NB4 (cell line): ENCODE measurements at places on chromosomes 13 and 19.

DNA sequence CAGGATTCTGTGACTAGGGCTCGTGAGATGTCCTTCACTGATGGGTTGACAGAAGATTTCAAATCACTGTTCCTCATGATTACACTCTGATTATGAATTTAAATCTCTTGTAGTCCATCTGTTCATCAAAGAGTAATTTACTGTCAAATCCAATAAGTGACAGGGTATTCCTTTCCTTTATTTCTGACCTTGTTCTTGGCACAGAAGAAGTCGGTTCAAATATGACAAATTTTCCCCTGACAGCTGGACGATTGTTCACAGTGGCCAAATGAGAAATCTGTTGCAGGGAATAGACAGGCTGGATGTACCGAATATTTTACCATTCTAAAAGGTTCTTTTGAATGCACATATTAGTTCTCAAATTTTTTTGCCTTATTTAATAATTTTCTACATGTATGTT, 767.3 kb upstream of the GPC6 start:
- DNase-seq, result no peak

- DNase-seq, result peak; percentile 5
These were observed 205.5 kb upstream of the SOX21 start for GRCh38 chr13:94917824-94918223.

DNA sequence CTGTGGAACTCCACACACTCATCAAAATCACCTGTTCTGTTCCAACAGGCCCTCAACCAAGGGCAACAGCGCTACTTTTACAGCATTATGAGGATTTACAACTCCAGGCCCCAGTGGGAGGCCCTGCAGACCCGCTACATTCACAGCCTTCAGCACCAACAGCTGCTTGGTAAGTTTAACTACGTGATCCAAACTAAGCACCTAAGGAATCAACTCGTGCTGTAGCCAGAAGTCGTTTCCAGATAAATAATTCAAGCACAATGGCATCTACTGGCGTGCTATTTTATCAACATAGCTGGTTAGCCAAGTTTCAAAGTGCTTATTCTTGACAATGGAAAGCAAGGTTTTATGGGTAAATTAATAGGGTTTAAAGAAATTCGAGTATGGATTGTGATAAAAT, 5.3 kb downstream of the FAM216B start:
- DNase-seq, result no peak

- no peak for DNase-seq
These were observed 45.0 kb downstream of the SLC15A1 start for GRCh38 chr13:98707281-98707999.

- no peak for DNase-seq
These were observed 519.5 kb downstream of the DCT start for GRCh38 chr13:93959796-93960533.

DNA sequence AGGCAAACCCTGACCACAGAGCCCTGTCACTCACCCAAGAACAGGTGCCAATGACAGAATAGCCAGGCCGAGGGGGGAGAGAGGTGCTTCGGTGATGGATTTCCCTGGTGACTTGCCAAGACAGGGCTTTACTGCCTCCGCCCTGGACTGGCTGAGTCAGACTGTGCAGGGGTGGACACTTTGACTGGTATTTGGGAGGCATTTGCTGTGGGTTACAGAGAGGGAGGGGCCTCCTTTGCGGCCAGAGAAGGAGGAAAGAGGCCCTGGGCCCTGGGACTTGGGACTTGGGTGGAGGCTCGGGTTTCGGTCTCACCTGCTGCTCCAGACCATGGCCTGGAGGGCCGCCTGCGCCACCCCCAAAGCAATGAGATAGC, 4.6 kb upstream of the EPS8L1 start:
- DNase-seq, result peak; percentile 92

DNA sequence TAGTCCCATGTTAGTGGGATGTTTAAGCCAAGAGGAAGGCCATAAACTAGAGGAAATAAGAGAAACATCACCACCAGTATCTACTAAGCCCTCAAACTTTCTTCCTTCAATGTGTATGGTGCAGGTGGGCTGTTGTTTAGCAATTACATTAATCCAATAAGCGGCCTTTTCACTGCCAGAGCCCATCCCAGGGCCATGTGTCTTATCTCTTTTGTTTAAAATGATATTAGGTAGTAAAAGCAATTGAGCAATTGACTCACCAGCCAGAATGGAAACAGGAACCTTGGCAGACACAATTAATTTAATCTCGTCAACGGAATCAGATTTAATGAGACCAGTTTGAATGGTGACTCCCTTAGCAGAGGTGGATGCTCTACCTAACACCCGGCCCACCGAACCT, 1503.5 kb downstream of the UQCRFS1 start:
- DNase-seq, result no peak

DNA sequence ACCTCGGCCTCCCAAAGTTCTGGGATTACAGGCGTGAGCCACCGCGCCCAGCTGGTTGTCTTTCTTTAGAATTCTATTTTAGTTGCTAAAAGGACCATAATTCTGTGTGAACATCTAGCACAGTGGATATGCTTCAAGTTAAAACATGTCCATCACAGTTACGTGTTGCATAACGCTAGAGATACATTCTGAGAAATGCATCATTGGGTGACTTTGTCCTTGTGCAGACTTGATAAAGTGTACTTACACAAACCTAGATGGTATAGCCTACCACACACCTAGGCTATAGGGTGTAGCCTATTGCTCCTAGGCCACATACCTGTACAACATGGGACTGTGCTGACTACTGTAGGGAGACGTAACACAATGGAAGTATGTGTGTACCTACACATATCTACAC, 35.4 kb downstream of the DOCK9 start:
- DNase-seq, result no peak

GRCh38 chr13:74774264-74774663, 640.1 kb upstream of the KLF12 start:
- no peak for DNase-seq

DNA sequence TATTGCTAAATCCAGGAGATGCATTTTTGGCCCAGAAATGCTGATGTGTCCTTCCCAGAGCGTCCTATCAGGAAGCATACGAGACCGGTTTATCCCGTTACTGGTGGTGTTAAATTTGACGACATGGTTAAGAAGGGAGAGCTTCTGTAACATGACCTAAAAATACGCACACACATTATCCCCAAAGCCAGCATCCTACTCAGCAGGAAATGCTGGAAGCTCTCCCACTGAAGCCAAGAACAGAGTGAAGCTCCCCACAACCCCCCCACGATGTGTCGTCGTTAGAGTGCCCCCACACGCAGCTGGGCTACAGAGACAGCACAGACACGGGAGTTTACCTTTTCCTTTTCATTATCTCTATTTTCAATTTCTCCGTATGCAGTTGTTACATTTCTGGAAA, 45.1 kb upstream of the MCF2L start:
- no peak for DNase-seq

DNA sequence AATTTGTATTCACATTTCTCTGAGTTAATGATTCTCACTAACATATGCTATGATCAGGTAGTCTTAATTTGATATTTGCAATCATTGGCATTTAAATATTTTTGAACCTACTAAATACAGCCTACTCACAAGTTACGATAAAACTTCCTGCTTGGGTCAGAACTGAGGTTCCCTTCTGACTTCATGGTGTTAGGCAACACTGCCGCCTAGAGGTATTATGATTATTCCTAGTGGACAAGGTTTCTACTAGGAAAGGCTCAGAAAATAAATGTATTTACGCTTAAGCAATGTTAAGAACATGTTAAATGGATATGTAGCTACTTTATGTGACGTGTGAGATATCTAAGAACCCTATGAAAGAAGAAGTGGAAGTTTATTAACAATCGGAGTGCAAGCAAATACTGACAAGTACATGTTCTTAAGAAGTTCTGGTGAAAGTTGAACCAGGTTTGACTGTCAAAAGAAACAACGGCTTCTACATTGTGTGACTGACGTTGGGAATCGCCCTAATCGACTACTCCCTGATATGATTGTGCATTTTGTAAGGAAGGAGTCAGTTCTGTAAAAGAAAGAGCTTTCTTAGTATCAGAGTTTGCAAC, 1395.8 kb downstream of the SLITRK5 start:
- peak; percentile 69 for DNase-seq

DNA sequence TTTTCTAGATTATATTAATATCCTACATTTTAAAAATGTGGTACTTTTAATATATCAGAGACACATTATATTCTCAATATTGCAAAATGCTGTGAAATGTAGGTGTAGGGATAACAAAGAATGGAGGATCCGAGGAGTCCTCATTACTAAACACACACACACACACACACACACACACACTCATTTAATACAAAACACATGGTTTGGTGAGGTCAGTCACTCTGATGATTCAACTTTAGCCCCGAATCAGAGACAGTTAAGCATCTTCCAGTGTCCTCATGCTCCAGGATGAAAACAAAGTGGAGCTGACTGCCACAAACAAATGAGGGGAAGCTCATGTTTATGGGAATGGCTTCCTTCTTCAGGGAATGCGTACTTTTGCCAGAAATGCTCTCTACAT, 147.5 kb downstream of the CYSLTR2 start:
- DNase-seq, result no peak

- no peak for DNase-seq
These were observed 129.1 kb downstream of the URI1 start for GRCh38 chr19:30070968-30071632.

- peak; percentile 41 for DNase-seq
These were observed 75.2 kb upstream of the C13orf46 start for GRCh38 chr13:114049026-114049425.

GRCh38 chr19:36136964-36137686, 2.7 kb upstream of the CAPNS1 start:
- no peak for DNase-seq

GRCh38 chr13:94427313-94427953, 52.0 kb downstream of the DCT start:
- no peak for DNase-seq

DNA sequence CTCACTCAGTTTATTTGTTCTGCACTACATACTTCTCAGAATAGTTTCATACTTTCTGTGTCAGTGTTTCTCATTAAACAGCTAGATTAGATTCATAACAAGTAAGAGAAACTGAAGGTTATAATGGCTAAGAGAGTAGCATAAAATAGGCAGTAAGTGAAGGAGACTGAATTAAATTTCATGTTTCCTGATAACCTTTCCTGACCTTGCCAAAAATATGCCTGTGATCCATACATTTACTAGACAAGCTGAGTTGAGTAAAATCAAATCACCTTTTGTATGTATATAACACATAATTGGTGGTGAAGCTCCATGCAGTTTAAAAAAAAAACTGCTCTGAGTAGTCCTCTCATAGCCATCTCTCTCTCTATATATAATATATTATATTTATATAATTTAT, 545.3 kb upstream of the PCDH20 start:
- no peak for DNase-seq

DNA sequence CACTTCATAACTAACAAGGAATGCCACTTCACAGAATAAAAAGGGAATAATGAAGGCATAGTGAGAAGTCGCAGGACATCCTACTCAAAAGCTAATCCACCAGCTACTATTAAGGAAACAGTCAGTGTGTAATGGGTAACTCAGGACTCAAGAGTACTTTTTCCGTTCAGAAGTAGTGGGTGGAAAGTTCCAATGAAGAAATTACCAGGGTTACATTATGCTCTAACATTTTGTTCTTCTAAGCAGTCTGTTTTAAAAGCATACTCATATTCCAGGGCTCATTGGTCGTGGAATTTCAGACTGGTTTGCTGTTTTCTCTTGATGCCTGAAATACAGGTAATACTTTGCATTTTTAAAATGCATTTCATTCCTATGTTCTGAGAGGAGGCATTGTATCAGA, 222.4 kb upstream of the IRS2 start:
- no peak for DNase-seq

- DNase-seq, result no peak
These were observed 230.8 kb downstream of the DLEU7 start for GRCh38 chr13:50612717-50613116.

DNA sequence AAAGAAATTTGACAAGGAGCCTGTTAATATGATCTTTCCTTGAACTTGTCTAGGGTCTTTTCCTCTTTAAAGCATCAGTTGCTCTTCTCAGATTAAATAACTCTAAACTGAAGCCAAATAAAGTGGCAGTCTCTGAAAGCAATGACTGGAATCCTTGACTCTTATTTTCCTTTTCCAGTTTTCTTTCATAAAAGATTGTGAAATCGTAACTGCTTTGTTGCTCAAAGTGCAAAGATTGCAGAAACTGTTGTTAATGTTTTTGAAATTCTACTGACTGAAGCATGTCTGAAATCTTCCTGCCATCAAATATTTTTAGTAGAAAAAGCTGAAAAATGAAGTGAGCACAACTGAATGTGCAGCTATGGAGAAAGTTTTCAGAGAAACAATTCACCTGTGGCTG, 1.9 kb downstream of the NHLRC3 start:
- peak; percentile 37 for DNase-seq

- DNase-seq, result no peak
These were observed 9.4 kb downstream of the LTBP4 start for GRCh38 chr19:40610396-40611064.

GRCh38 chr13:40206241-40207000, 460.0 kb downstream of the FOXO1 start:
- DNase-seq, result peak; percentile 47

DNA sequence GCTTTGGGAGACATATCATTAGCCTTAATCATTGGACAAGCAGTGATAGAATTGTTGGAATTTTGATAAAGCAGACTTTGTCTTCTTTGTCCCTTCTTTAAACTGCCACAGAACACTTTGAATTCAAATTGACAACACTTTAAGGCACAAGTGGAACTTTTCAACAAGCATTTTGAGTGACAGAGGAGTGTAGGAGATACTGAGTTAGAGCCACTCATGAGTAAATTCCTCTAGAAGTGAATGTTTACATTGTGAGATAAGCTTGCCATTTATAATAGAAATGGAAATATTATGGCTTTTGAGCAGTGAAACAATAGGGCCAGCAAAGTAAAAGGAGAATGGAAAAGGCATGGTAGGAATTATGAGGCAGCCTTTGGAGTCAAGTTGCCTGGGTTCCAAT, 515.8 kb downstream of the SLITRK6 start:
- DNase-seq, result no peak

GRCh38 chr13:113417836-113418721, 35.2 kb downstream of the ADPRHL1 start:
- peak; percentile 71 for DNase-seq

GRCh38 chr13:56988543-56988942, 152.2 kb upstream of the PRR20A start:
- no peak for DNase-seq

DNA sequence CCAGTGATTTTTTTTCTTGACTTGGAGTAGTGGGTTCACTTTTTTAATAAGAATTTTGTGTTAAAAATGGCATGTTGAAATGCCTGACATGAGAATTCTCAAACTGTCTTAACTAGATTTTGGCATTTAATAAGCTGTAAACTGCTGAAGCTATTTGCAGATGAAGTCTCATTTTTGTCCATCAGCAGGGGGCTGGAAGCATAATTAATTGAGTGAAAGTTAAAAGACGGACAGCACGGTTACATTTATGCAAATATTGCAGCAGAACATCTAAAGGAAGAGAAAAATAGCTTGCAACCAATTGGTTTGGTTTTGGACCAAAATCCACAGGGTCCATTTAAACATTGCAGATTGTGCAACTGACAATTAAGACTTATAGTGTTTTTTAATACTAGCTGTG, 837.3 kb upstream of the KLHL1 start:
- DNase-seq, result no peak

GRCh38 chr13:19810151-19810550, 27.4 kb upstream of the PSPC1 start:
- DNase-seq, result no peak

- no peak for DNase-seq
These were observed 1977.5 kb upstream of the PCDH20 start for GRCh38 chr13:63393112-63393511.
